ENCODE measurements at places on chromosomes 7 and 10. TPM values are rescaled to one million over a fixed set of nuclear protein-coding genes. Genes with fewer than 3 reads are reported as not detected.
A peak's percentile ranks its signal among the peaks of the same experiment; 100 is the strongest.

Gene KLHDC10
- total RNA-seq: 20.8 TPM

DNA sequence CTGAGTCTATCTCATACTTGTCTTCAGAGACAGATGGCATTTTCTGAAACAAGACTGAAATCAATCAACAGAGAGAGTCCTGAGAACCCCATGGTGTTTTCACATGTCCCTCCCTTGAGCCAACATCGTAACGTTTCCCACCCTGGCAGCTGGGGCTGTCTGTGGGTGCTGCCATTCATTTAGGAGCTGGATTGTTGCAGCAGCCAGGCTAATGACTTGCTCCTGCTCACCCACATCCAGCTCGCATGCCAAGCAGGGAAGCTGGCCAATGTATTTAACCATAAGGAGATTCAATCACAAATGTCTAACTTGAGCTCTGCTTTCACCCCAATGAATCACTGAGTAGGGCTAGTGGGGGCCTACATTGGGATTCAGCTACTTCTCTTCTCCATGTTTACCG is 146.1 kb downstream of the ADRA2A start:
- ATAC-seq: no peak

GRCh38 chr10:66180581-66181318 is 745.1 kb upstream of the LRRTM3 start:
- peak; percentile 61 for ATAC-seq

Gene GIMAP4
- 3.4 TPM for total RNA-seq

Gene NPFFR1
- total RNA-seq: 0.04 TPM

DNA sequence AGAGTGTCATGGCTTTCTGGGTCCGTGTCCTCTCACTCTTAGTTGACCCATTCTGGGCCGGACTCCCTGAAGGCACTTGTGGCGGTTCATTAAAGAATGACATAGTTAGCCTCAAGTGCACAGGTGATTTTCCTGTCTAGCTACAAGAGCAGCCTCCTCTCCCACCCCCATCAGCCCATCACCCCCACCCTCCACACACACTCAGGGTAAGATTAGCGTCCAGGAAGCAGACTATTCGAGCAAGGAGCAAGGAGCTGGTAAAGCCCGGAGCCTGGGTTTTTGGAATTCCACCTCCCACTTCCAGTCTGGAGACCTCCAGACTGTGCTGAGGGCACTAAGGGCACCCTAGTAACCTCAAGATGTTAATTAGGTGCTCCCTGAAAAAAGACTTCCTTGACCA is 39.5 kb downstream of the TACR2 start:
- no peak for ATAC-seq

Gene TSPAN15
- 3.4 TPM for total RNA-seq

DNA sequence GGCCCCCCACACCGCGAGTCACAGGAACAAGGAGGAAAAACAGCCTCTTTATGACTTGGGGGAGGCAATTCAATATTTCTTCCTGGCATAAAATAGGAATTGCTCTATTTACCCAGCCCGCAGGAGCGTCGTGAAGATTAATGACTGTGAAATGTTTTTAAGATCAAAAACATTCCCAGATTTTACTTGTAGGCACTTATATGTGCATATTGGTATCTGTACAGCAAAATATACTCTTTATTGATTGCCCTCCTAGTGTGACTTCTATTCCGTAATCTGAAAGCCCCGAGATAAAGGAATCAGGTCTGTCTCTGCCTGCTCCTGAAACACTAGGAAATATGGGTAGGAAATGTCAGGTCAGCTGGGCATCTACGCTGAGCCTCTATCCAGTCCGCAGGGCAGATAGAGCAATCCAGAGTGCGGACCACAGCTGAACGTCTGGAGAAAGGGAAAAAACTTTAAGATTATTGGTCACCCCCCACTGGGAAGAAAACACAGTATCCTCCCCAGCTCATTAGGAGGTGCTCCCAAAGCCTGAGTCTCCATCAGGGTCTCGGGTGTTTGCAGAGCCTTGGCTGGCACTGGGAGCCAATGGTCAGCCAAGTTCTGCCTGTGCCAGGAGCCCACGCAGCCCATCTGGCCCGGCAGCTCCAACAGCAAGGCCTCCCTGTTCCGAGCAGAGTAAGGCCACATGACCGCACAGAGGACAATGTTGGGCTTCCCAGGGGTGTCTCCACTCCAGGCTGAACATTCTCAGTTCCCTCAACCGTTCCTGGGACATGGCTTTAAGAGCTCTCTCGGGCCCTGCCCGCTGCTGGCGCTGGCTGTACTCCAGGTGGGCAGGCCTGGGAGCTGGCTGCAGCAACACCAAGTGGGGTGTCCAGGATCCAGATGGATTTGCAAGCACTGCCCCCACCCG is 7.7 kb downstream of the CTBP2 start:
- ATAC-seq: no peak

GRCh38 chr10:36801660-36802059 is 323.7 kb upstream of the ANKRD30A start:
- ATAC-seq: no peak

- peak; percentile 83 for ATAC-seq
These were observed 23.3 kb downstream of the CPXM2 start for GRCh38 chr10:123868038-123869019.

GRCh38 chr7:125278318-125278717 is 348.7 kb upstream of the POT1 start:
- no peak for ATAC-seq

Gene TLX1
- not detected for total RNA-seq

GRCh38 chr10:128398118-128398517 is 271.9 kb upstream of the MKI67 start:
- ATAC-seq: no peak

- ATAC-seq: no peak
These were observed 140.2 kb upstream of the KLF6 start for GRCh38 chr10:3925184-3925583.

Gene OR2A5
- total RNA-seq: not detected

Gene VGF
- total RNA-seq: not detected

- no peak for ATAC-seq
These were observed 78.6 kb downstream of the SORCS1 start for GRCh38 chr10:107085665-107086525.

DNA sequence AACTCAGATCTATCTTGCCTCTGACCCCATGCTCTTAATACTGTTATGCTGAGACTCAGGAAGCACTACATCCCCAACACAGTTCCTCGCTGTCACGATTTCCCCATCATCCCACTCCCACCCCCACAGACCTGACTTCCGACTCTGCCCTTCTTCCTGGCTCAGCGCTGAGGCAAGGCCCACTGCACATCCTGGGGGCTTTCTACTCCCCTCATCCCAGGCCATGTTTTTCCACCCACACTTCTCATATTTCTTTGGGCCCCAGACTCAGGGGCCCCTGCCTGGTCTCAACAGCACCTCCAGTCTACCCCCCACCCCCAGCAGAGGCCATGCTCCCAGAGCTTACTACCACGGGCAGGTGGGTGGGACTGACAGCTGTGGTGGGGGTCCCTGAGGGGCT is 7.7 kb upstream of the NDST2 start:
- ATAC-seq: no peak

DNA sequence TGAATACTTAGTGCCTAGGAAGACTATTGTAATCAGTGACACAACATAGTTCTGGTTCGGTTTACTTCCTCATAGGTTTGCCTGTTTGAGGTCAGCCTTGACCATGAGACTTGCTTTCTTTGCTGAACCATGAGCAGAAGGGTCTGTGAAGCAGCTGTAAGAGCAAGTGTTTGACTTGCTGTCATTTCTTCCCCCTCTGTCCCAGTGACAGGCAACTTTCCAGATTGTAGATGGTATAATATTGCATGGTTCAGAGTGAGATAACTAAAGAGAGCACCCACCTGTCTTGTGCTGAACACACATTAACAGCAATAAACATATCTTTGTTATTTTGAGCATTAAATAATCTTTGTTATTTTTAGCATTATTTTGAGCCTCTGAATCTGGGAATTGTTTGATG is 9.3 kb upstream of the RTKN2 start:
- no peak for ATAC-seq

GRCh38 chr10:58050575-58050974 is 217.1 kb downstream of the IPMK start:
- no peak for ATAC-seq

DNA sequence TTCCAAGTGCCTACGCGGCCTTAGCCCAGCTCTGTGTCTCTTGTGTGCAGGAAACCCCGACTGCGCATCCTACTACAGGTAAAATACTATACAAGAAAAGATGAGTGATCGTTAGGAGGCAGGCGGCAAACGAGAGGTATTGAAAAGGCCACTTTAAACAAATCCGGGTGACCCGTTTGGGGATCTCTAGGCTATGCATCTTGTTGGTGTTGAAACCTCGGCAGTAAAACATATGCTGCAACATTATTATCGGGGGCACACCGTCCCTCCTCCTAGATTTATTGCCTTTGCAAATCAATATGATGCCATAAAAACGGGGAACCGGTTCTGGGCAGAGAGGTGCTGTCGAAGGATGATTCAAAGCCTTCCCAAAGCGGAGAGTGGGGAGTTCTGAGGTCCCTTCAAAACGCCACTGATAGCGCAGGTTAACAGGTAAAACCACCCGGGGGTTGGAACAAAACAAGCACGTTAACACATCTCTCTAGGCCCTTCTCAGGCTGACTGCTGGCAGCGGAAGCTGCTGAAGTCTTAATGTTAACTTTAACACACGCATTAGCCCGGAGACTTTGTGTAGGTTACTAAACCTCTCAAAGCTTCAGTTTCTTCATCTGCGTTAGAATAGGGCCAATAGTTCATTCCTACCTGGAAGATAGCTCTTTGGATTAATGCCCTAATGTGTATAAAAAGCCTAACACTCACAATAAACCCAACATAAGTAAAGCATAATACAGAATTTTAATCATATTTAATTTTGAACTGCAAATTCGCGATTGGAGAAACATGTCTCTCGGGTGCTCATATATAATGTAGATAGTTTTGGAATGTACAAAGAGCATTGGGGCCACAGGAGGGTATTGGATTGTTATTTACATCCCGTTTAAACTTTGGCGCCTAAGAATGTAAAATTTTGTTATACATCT is 2.6 kb upstream of the TBX20 start:
- no peak for ATAC-seq

- ATAC-seq: no peak
These were observed 44.8 kb upstream of the GLCCI1 start for GRCh38 chr7:7923818-7924217.

Gene DHX32
- total RNA-seq: 33.6 TPM

- ATAC-seq: no peak
These were observed 68.7 kb upstream of the AASS start for GRCh38 chr7:122212754-122213153.

DNA sequence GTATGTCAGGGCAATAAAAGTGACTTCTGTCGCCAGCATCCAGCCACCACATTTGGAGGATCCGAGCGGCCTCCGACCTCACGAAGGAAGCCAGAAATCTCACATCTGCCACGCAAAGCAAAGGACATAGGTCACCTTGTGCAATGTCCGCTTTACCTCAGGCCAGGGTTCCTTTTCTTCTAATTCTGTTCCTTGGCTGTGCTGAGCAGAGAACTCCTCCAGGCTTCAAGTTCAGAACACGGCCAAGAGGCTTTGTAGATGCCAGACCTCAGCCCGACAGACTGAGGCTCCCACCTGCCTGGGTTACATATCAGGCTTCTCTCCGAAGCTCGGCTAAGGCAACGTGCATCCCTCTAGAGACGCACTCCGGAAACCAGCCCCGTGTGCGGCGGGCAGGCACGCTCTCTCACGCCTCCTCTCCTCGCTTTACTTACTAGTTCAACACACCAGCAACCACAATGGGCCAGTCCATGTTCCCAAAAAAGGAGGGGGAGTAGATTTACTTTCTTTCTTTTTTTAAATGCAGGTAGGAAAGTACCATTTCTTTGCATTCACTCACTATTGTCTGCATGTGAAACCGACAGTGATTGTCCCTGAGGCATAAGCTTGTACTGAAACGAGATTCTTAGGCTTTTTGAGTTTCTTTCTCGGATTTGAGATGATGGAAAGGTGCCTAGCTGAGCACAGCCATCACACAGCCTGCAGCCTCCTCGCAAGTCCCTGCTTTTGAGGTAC is 122.4 kb upstream of the AFAP1L2 start:
- ATAC-seq: peak; percentile 90

DNA sequence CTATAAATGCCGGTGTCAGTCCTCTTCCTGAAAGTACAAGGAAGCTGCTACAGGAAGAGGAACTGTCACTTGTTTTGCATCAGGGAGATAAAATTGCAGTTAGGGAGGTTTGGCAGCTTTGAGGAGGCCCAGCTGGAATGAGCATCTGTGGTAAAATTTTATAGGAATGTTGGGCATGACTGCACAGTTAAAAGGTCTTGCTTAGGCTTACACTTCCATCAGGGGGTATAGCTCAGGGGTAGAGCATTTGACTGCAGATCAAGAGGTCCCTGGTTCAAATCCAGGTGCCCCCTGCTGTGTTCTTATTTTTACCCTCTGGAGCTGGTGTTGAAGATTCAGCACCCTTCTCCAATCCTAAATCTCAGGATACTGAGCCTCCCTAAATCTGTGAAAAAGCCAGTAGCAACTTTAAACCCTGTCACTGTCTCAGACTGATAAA is 65.9 kb downstream of the ZNF467 start:
- ATAC-seq: peak; percentile 45

DNA sequence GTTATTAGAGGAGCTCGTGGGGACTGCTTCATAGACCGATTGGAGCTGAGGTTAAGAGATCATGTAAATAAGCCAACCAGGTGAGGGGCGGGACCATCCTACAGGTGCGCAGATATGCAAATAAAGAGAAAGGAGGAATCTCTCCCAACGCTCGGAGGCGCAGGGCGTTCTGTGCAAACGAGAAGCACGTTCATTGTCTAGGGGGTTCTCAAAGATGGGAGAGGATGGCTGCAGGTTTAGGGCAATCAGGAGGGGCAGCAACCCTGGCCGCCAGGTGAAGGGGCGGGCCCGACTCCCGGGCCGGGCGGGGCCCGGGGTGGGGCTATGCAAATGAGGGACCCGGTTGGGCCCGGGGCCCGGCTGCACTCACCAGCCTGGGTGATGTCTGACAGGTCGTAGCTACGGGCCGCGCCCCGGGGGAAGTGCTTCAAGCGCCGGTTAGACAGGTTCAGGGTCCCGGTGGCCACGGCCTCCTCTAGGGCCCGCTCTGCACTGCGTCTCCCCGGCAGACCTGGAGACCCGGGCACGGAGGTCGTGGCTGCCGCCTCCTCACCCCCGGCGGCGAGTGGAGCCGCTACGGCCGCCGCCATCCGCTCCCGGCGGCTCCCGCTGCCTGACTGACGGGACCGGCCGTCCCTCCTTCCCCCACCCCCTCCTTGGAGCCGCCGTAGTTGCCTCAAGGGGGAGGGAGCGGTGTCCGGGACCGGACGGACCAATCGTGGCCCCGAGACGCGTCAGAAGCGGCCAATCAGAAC is at the start of gene LRCH4:
Gene LRCH4, minus strand, starts transcription at position 619 of the 755 bp plus-strand sequence. Its CDS starts 29 bp downstream, at position 590.
- peak; percentile 60 for ATAC-seq

- ATAC-seq: no peak
These were observed 244.5 kb upstream of the PTER start for GRCh38 chr10:16192337-16192736.

Gene EVX1
- total RNA-seq: not detected

DNA sequence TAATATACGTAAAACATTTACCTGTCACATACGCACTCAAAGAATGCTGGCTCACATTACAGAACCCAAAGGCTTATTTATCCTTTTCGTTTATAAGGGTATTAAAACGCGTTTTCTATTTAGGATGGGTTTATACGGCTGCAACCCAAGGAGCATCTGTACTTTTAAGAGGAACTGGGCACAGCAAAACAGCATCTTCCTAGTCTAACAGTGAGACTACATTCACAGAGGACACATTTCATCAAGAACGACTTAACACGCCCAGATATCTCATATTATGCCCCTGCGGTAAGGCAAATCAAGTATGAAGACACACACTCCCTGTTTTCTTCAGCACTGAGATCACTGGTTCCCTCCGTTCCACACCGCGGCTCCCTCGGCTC is 533 bp upstream of the DMTF1 start:
- no peak for ATAC-seq

GRCh38 chr10:69044546-69044945 is 43.4 kb upstream of the SRGN start:
- no peak for ATAC-seq

- peak; percentile 97 for ATAC-seq
These were observed 17.1 kb upstream of the CPA1 start for GRCh38 chr7:130363026-130363847.
